Stimulated activated CD4-positive, alpha-beta T cell treated with anti-CD3 and anti-CD28 coated beads, Interleukin-4, amount 100 ng/mL, for 24 hours (primary cell): ENCODE measurements at places on chromosomes 12 and 14.
A peak's percentile ranks its signal among the peaks of the same experiment; 100 is the strongest.

- no peak for DNase-seq
Observed at GRCh38 chr12:111624540-111624939, 25.4 kb upstream of the ATXN2 start.

DNA sequence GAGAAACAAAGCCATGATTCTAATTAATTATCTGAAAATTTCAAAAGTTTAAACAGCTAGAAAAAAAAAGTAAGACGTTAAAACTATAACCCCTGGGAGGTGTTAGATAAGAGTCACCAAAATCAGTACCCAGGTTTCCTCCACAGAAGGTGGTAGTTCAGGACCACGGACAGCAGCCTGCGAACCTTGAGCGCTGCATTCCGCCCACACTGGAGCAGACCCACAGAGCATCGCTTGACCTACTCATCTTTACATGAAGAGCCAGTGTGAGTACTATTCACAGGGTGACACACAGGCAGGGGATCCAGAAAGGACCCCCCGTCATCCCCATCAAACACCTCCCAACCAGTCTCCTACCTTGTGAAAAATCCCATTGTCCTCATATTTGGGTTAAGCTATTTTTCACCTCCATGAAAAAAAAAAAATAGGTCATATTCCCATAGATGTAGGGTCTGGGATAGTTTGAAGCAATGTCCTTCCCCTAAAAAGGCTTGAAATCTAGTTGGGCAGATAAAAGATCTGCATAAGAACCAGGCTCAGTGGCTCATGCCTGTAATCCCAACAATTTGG is 8.8 kb upstream of the CHGA start:
- DNase-seq: peak; percentile 38

DNA sequence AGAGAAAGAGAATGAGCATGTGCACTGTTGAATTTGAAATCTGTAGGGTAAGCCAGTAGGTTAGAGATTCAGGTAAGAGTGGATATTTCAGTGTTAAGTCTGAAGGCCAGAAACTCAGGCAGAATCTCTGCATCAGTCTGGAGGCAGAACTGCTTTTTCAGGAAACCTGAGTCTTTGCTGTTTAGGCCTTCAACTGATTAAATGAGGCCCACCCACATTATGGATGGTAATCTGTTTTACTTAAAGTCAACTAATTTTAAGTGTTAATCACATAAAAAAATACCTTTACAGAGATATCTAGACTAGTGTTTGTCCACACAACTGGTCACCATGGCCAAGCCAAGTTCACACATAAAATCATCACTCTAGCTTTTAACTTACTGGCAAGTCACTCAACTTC is 205.0 kb upstream of the DDHD1 start:
- DNase-seq: no peak

GRCh38 chr12:24773996-24774395 is 174.9 kb downstream of the BCAT1 start:
- DNase-seq: no peak

GRCh38 chr14:71013551-71014192 is 106.4 kb downstream of the PCNX1 start:
- DNase-seq: no peak

GRCh38 chr12:123762715-123763052 is 583 bp downstream of the DNAH10 start:
- DNase-seq: no peak

- DNase-seq: no peak
Observed at GRCh38 chr14:68952531-68953195, 26.4 kb downstream of the ACTN1 start.

DNA sequence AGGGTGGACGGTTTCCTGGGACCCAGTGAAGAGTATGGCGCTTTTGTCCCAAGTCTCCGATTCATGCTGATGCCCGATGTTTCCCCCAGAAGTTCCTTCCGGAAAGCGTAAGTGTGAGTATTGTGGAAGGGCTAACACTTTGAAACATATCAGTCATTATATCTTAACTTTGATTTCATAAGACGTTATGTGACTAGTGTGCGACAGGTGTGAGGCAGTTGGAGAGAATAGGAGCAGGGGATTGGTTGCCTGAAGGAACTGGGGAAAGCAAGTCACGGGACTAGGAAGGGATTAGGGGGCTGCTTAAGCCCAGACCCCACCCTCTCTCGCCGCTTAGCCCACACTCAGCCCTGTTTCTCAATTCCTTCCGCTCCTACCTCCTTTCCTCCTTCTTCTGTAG is 154.9 kb downstream of the CHST11 start:
- no peak for DNase-seq

DNA sequence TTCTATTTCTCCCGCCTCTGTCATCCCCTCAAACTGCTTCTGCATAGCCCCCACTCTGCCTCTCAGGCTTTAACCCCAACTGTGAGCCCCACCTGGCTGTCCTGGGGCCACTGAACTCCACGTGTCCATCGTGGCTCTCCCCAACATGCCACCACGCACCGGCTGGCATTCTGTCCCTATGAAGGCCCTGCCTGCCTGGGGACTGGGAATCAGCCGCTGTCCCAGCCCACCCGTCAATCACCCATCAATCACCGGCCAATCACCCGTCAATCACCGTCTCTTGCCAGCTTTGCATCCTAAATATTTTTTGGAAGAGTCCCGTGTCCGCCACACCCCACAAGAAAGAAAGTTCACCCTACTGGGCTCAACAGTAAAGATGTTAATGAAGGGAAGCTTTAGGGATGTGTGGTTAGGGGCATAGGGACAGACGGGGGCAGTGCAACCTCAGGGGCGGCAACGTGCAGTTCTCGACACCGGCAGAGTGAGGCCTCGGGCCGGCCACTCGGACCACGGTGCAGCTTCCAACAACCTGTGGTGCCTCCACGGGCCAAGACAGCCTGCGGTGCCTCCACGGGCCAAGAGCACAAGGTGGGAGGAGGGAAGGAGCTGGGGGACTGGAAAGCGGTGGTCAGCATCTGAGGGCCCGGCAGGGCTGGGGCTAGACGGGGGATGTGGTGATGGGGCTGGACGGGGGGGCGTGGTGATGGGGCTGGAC is 85.6 kb downstream of the GALNT9 start:
- no peak for DNase-seq

- no peak for DNase-seq
Observed at GRCh38 chr12:94415066-94415465, 44.6 kb downstream of the CEP83 start.
